ENCODE measurements at places on chromosomes 5 and 9.

DNA sequence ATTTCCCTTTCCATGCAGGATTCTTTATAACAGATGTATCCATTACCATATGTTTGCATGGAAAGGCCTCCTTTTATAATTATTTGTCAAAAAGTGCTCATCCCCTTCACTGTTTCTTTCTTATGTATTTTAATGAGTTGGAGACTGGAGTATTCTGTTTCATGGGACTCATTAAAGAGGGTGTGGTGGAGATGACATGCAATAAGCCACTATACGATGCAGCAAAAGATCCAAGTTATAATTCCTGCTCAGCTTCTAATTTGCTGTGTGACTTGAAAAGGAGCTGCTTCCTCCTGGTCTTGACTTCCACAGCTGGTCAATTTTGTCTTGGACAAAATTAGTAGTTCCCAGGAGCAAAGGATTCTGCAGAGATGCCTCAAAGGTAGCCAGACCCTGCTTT lies 13.9 kb downstream of the SGCD start:
- DNase-seq = no peak

GRCh38 chr5:137361280-137361679 lies 137.8 kb downstream of the SPOCK1 start:
- no peak for DNase-seq

DNA sequence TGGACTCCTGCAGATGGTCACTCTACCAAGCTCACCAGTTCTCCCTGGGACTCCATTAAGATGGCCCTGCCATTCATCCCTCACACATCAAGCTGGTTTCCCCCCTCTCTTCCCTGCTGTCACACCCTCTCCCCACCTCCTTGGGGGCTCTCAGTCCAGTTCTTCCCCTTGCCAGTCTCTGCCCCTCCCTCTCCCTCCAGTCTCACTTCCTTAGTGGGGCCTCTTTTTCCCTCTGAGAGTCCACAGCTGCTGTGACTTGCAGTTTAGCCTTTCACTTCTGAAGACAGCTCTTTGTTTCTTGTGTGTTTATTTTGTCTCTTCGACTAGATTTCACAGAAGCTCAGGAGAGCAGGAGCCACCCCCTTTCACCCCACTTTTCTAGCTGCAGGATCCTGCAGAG lies 10.5 kb downstream of the DOCK2 start:
- no peak for DNase-seq

DNA sequence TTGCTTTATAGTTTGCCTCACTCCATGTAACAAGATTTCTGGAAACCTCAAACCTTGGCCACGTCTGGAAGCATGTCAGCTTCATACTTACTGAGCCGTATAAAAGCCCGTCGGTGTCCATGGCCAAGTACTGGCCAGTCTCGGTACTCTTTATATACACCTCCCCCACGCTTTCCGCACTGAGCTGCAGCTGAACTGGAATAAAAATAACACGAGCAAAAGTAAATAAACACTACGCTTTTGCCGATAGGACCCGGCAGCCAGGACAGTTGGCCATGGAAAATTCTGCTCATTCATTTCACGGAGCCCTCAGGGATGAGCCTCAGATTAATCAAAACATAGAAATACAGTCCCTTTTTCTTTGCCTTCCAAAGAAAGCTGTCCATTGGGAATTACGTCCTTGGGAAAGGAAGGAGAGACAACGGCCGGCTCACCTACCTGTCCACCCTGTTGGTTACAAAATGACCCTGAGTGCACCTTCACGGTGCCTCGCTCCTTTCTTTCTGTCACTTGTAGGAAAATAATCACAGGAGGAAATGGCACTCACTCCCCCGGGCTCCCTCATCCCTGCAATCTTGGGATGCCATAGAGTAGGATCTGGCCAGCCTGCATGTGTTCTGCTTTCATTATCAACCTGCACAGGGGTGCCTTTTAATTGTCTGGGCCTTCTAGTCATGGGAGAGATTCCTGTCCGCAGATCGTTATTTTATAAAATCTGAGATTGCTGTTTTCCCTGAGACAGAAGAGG lies 85.1 kb downstream of the FGF1 start:
- DNase-seq = no peak

DNA sequence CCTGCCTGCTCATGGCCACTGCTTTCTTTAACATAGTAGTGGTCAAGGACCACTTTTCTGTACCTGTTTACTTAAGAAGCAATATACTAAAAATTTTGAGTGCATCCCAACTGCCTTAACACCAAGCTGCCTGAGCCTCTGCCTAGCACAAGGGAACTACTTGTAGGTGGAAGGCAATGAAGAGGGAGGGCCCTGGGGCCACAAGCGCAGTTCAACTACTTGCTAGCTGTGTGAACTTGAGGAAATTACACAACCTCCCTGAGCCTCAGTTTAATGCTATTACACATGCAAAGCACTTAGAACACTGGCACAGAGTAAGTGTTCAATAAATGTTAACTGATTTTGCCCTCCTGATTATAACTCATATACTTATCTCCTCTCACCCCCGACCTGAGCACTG lies 6.3 kb downstream of the ARL15 start:
- DNase-seq = no peak

DNA sequence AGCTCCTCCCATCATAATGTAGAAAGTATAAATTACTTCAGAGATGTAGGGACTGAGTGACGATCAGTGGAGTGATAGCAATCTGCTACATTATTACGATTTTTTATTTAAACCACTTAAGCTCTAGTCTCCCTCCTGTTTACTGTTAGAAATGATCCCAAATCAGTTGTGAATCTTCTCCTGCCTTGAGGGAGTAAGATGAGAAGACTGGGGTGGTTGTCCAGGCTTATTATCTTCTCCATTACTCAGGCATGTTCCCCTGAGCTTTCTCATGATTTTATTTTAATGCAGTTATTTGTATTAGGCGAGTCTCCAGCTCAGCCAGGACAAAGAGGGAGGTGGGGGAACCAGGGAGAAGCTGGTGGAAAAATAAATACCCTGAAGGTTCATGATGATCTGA lies 48.2 kb upstream of the CTNNA1 start:
- DNase-seq = no peak

DNA sequence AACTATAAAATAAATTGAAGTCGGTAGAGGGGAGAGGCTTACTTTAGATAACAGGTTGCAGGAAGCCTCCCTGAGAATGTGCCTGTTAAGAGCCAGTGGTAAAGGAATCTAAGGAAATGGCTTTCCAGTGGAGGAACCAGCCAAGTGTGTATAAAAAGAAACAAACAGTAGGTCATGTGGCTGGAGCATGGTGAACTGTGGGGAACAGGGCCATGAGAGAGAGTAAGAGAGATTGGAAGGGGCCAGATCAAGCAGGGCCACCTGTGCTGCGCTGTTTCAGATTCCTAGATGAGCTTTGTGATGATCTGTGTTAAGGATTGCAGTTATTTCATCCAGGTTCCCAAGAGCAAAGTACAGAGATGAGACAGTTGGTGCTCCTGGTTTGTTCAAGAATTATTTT lies 152.7 kb upstream of the SGCD start:
- DNase-seq = no peak

DNA sequence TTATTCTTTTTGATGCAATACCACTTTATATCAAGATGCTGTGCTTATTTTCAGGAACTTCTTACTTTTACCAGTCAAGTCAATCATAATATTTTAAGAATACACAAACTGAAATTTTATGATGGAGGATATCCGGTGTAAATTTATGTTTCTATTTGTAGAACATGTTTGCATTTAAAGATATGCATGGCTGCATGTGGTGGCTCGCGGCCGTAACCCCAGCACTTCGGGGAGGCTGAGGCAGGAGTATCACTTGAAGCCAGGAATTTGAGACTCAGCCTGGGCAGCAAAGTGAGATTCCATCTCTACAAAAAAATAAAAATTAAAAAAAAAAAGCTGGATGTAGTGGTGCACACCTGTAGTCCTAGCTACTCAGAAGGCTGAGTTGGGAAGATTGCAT lies 73.5 kb upstream of the ALDH1A1 start:
- DNase-seq = no peak

- no peak for DNase-seq
Measured at GRCh38 chr5:26807231-26808199, 230.9 kb downstream of the CDH9 start.

DNA sequence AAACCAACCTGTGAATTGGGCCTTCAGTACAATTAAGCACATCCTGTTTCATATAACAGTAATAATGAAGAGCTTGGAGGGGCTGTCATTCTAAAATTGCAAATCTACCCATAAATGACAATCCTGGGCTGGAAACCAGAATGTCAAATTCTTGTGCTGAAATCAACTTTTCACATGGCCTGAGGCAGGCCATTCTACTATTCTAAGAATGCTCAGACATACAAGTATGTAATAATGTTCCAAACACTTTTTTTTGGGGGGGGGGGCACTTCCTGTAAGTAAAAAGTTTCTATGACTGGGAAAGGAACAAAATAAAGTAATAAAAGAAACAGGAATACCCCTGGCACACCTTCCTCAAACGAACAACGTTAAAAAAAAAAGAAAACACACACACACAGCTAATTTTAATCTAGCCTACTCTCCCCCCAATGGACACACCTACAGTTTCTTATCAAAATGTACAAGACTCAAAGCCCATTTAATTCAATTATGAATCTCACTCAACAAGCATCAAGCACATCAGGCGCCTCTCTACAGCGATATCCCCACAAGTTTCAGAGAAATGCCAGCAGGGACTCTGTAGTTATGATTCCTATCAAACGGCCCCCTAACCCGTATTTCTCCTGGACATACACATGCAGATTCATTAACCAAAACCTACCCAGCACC lies 1.4 kb downstream of the ETF1 start:
- no peak for DNase-seq

DNA sequence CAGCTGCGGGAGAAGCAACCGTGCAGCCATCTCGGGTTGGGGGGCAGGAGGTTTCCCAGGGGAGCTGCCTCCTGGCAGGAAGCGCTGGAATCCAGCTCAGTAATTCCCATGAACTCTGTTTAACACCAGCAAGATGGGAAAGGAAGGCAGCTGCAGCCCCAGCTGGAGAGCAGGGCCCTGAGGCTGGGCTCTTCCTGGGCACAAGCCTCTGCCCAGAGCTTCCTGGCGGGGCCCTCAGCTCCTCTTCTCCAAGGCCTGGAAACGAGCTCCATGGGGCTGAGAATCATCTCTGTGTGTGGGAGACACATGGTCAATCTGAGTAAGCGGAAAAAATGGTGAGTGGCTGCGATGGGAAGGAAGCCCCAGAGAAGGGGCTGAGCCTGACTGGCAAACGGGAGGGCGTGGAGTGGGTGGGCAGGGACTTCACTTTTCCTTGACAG lies 6.3 kb downstream of the MRPL36 start:
- DNase-seq = no peak

DNA sequence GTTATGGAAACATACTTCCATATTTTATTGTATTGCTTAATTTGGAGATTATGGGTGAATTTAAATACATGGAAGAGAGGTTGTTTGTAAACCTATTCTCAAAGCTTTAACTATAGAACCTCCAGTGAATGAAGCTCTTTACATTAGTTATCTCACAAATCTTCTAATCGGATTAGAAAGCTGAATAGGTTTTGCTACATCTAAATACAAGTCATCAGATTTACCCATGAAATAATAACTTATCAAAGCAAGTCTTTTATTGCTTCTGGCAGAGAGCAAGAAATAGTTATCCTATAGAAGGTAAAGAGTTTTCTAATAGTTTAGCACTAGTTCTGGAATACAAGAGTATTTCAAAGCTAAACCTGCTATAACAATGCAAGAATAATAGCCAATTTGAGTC lies 104.4 kb upstream of the SREK1 start:
- DNase-seq = no peak

DNA sequence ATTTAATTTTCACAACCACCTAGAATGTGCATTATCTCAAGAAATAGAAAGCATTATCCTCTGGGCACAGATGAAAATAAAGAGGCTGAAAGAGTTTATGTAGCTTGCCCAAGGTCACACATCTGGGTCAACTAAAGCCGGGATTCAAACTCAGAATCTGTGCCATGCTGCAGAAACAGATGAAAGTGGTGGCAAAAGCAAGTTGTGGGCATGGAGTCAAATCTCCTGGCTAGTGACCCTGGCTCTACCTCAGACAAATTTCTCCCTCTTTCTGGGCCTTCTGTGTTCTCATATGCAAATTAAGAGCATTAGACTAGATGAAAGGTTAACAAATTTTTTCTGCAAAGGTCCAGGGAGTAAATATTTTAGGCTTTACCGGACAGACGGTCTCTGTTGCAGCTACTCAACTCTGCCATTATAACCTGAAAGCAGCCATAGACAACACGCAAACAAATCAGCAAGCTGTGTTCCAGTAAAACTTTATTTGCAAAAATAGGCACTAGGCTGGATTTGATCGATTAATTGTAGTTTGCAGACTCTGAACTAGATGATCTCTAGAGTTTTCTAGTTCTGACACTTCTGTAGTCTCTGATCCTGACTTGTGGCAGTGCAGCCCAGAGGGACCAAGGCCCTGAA lies 6.0 kb upstream of the ADRA1B start:
- DNase-seq = no peak

DNA sequence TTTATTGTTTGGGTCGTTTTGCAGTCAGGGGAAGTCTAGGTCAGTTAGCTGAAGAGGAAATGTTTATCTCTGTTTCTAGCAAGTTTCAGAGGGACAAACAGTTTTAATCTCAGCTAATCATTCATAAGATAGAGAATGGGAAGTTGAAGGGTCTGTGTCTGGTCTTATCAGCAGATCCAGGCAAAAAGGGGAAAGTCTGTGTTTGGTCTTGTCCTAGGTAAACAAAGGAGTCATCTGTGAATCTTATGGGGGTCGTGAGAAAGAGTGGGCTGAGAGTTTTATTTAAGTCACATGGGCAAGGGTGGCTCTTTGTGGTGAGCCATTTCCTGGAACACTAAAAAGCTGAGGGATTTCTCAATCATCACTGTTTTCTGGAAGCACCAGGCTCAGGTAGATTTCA lies 5.6 kb upstream of the SNCAIP start:
- no peak for DNase-seq

- no peak for DNase-seq
Measured at GRCh38 chr5:75601996-75602395, 9.3 kb upstream of the ANKDD1B start.

DNA sequence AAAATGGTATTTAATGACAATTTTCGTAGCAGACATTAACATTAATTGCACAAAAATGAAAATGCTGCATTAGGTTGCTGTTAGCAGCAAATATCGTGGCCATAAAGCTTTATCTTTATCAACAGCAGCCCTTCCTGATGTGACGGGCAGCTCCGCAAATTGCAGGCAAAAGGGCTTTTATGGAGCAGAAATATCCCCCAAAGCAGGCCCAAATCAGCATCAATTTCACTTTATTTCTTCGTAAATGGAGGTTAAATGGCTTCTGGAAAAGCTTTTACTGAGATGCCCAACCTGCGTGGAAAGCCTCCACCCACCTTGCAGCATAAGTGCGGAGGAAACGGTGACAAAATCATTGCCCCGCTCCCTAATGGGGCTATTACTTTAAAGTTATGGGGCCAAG lies 77.9 kb upstream of the BARHL1 start:
- no peak for DNase-seq

GRCh38 chr5:76427206-76428140 lies 24.4 kb downstream of the IQGAP2 start:
- DNase-seq = no peak
